ENCODE measurements at places on chromosomes 12 and 14.

DNA sequence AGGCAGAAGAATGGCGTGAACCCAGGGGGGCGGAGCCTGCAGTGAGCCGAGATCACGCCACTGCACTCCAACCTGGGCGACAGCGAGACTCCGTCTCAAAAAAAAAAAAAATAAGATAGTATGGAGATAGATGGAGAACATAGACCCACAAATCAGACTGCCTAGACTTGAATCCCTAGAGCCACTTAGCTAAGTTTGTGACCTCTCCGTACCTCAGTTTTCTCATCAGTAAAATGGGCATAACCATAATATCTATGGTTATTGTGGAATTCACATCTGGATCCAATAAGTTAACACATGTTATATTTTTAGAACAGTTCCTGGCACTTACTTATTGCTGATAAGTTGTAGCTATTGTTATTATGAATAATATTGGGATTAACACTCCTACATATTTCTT lies 7.2 kb downstream of the PROX2 start:
- DNase-seq, result no peak

- no peak for DNase-seq
These were observed 2.9 kb upstream of the CLMN start for GRCh38 chr14:95322651-95323050.

GRCh38 chr12:132343294-132344004 lies 14.1 kb upstream of the GALNT9 start:
- DNase-seq, result no peak

GRCh38 chr12:15988983-15989755 lies 78.0 kb downstream of the DERA start:
- no peak for DNase-seq

- no peak for DNase-seq
These were observed 289.8 kb upstream of the PWP1 start for GRCh38 chr12:107395817-107396216.

- DNase-seq, result no peak
These were observed 89.9 kb upstream of the DCN start for GRCh38 chr12:91272461-91273063.

DNA sequence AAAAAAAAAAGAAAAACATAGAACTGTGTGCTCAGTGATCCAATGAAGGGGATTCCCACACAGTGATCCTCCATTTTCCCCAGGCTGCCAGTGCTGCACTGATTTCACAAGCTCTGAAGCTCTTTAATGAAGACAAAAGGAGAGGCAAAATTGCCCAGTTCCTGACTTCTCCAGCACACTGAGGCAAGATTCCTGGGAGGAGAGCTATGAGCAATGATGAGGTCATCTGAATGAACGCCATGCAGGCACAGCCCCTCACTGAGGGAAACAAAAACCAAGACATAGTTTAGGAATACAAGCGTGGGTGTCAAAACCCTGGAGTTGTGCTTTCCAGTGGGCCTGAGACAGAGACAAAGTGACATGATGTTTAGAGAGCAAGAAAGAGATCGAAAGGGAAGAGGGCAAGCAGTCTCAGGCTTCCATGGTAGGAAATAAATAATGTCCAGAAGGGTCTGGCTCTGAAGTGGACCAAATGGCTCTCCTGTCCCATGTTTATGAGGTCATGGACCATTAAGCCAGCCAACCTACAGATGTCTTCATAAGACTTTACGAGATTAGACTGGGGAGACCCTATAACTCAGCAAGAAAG lies 40.9 kb upstream of the SMUG1 start:
- no peak for DNase-seq
